Stimulated activated CD4-positive, alpha-beta T cell treated with anti-CD3 and anti-CD28 coated beads, Interleukin-1b, Interleukin-23, amount 100 ng/mL, for 1 hour (primary cell): ENCODE measurements at places on chromosomes 11 and 22.

- DNase-seq: no peak
Observed at GRCh38 chr11:86589204-86589603, 83.2 kb downstream of the ME3 start.

- DNase-seq: no peak
Observed at GRCh38 chr11:79422866-79423265, 18.0 kb downstream of the TENM4 start.

DNA sequence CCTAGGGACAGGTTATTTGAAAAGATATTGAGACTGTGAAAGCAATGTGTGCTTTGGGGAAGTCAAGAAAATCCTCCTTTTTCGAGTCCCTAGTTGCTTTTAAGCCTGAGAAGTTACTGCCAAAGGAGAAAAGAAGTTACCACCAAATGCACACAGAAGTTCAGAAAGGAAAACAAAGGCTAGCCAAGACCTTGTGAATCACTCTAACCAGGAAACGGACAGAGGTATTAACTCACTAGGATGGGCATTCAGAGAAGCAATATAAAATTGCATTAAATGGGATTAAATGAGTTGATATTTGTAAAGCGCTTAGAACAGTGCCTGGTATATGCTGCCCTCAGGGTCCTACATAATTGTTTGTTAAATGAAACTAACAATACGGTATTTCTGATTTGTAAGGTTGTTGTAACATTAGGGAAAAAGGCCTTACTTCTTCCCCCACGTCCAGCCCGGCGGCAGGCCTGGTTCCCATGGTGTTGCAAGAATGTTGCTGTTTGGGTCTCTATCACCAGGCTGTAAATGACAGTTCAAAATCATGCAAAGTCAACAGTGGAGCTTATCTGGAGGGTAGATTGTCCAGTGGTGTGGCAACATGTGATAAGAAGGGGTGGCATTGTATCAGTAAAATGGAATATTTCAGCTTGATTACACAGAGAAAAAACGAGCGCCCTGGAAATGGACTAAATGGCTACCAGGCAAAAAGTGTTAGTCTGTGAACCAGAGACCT lies 7.1 kb downstream of the TMA7B start:
- DNase-seq: no peak

GRCh38 chr11:20438637-20439036 lies 51.1 kb downstream of the PRMT3 start:
- no peak for DNase-seq

- DNase-seq: no peak
Observed at GRCh38 chr22:39179841-39180335, 27.4 kb upstream of the CBX7 start.

GRCh38 chr11:95522874-95523273 lies 266.7 kb downstream of the FAM76B start:
- DNase-seq: no peak

DNA sequence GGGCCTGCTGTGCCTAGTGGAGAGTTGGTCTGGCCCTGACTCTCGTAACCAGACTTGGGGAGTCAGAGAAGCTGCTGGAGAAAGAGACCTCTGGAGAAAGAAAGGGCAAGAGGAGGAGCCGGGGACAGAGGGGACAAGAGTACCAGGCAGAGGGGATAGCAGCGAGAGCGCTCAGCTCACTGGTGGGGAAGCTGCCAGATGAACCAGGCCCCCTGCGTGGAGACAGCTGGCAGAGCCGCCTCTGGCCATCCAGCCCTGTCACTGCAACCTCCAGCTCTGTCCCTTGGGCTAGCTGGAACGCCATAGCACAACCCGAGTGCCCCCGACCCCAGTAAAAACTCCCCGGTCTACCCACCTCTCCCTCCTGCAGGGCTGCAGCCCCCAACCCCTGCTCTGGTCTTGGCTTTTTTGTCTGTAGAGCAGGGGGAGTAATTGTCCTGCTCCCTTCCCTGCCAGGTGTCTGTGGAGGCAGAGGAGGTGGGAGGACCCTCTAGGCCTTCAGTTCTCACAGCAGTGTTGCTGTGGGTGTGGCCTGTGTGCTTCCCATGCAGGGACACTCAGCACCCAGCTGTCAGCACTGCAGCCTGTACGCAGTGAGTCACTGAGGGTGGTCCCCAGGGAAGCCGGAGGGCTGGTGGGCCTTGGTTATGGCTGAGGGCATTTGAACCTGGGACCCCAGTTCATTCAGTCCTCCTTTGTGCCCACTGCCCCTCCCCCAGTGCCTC lies 4.8 kb upstream of the SUN2 start:
- DNase-seq: no peak

DNA sequence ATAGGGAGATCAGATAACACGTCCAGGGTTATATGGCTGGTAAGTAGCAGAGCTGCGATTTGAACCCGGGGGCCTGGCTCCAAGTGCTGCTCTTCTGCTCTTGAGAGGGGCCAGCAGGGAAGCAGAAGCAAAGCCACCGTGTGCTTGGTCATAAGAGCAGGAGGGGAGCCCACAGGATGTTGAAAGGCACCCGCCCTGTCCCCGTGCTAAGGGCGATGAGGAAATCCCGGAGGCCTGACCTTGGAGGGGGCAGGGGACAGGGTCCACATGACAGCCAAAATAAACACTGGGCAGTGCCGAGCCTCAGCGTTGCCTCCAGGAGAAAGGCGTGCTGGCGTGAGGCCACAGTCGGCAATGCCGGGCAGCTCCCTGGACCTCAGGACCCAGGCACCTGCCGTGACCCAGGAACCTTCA lies 28.8 kb downstream of the TOM1 start:
- DNase-seq: no peak

- no peak for DNase-seq
Observed at GRCh38 chr11:123159183-123159857, 35.7 kb downstream of the CLMP start.

DNA sequence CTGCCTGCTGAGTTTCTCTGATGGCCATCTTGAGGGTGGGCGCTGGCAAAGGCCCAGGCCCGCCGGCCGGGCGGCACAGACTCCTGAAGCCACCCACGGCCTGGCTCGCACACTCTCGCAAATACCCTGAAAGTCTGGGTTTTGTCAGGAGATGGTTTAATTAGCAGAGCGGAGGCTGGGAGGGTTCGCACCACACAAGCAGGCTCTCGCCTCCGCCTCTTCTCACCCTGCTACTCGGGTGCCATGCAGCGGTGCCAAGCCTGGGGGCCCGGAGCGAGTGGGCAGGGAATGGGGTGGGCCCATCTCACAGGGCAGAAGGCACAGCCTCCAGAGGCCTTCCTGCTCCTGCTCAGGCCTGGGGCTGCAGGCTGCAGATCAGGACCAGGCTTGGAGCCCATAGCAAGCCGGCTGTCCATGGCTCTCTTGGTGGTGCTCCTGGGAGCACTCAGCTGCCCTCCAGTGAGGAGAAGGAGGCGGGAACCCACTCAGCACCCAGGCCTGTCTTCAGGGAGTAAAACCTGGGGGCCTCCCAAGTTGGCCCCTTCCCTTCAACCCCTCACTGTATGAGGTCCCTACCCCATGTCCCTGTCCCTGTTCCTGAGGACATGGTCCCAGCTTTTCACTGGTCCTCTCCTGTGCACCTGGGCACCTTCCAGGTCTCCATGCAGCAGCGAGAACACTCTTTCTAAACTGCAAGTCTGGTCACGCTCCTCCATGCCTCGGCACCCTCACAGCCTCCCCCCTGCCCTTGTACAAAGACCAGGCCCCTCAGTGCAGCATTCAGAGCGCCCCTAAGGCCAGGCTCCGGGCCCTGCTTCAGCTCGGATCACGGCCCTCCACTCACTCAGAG lies 62.0 kb downstream of the FLRT1 start:
- DNase-seq: no peak

DNA sequence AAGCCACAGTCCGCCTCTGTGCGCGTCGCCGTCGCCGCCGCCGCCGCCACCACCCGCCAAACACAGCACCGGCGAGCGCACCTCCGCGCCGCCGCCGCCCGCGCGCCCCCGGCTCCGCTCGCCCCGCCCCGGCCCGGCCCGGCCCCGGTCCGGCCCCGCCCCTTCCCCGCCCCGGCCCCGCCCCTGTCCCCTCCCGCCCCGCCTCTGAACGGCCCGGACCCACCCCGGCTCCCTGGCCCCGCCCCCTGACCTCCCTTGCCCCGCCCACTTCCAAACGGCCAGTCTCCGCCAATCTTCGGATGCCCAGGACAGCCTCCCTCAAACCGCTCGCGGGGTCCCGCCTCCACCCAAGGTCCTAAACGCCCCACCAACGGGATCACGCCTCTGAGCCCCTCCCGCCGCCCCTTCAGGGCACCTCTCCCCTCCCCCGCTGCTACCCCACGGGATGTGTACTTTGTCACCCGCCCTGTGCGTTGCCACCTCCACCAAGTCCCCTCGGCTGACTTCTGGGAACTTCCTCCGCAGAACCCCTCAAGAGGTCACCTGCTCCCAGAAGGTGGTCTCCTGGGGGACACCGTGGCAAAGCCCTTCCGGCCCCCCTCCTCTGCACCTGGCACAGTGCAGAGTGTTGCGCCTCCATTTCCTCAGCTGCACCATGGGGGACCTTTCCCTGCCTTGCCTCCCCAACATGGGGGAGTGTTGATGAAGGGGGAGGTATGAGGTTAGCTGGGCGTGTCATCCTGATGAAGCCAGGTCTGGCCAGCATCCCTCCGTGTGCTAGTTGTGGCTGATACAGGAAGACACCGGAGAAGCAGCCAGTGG lies at the start of gene KIAA0930:
TSS of gene KIAA0930 (minus strand) at position 85 of the 822 bp plus-strand sequence. CDS start 191 bp downstream, outside the sequence.
- DNase-seq: peak; percentile 65

DNA sequence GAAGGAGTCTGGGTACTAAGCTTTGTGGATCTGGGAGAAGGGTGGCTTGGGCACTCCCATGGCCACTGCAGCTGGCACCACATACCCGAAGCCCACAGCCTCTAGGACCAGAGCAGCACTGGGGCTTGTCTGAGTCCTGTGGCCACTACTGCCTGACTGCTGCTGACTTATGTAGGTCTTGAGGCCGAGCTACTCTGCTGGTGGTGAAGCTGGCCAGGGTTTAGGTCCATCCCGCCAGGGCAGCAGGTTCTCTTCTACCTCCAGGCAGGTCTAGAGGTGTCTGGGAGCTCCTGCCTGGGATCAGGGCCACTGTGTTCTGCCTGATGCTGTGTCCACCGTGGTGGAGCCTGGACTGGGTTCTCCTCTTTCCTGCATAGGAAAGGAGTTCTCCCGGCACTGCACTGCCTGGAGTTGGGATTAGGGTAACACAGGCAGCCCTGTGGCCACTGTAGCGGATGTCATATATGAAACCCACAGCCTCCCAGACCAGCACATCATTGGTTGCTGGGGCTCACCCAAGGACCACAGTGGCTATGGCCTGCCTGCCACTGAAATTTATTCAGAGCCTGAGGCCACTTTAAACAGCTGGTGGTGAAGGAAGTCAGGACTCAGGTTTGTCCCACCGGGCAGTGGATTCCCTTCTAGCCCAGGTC lies 109.8 kb upstream of the SERPIND1 start:
- DNase-seq: no peak

- DNase-seq: no peak
Observed at GRCh38 chr11:111299101-111300026, 1.0 kb downstream of the POU2AF3 start.

GRCh38 chr22:43541462-43542407 lies 129.9 kb downstream of the MPPED1 start:
- no peak for DNase-seq

DNA sequence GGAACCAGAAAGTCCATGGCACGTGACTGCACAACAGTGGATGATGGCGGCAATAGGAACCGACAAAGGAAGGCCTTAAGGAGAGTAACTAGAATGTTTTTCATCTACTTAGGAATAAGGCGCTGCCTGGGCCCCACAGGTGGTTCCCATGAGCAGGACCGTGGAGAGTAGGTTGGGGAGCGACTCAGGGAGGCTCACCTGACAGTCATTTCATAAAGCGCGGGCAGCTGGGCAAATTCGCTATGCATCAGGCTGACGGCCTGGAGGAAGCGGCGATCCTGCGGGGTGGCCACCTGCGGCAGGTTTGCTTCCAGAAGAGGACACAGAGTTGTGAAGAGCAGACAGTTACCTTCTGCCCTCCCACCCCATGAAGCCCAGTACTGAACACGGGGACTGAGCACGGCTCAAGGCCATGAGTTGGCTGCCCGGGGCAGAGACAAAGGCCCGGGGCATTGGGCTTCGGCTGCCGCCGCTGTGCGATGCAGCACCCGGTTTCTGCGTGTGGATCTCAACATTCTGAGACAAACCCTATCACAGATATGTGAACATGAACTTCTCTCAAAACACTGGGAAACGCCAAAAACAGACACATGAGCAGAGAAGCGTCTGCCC lies 25.8 kb downstream of the HPS4 start:
- no peak for DNase-seq

- no peak for DNase-seq
Observed at GRCh38 chr11:70537576-70538571, 139.5 kb downstream of the CTTN start.

DNA sequence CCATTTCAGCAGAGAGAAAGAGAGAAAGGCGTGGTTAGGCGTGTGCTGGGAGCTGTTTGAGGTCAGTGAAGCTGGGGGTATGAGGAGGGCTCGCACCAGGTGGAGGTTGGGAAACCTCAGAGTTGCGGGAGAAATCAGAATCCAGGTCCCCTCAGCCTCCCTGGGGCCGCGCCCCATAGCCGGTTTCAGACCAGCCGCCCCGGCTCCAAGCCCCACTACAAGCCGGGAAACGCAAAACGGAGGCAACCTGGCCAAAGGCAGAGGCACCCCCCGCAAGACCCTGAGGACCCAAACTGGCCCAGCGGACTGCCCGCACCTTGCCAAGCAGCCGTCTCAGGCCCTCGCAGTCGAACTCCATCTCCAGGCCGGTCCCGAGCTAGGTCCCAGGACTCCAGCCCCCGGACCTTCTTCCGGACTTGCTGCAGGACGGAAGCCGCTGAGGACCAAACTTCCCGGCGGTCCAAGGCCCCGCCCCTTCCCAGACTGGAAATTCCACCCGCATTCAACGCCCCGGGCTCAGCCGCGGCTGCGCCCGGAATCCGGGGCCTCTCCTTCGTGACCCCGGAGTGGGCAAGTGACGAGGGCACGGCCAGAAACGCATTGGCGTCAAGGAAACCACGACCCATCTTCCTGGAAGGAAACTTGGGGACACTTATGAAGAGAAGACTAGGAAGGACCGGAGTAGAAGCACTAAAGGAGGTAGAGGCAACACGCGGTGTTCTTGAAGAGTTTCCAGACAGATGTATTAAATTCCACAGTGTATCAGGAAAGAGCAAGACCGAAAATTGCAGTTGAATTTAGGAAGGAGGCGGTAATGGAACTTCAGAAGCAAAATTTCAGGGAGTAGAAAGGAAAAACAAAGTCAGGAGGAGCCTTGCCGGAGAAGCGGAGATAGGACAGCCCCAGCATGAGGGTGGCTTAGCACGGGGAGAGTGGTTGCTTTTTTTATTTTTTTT lies at the start of gene UEVLD:
TSS of gene UEVLD (minus strand) at position 438 of the 956 bp plus-strand sequence. CDS start at position 358, 80 bp downstream.
- DNase-seq: peak; percentile 43
